RCC 7860 (cell line): ENCODE measurements at places on chromosomes 16 and 17.

DNA sequence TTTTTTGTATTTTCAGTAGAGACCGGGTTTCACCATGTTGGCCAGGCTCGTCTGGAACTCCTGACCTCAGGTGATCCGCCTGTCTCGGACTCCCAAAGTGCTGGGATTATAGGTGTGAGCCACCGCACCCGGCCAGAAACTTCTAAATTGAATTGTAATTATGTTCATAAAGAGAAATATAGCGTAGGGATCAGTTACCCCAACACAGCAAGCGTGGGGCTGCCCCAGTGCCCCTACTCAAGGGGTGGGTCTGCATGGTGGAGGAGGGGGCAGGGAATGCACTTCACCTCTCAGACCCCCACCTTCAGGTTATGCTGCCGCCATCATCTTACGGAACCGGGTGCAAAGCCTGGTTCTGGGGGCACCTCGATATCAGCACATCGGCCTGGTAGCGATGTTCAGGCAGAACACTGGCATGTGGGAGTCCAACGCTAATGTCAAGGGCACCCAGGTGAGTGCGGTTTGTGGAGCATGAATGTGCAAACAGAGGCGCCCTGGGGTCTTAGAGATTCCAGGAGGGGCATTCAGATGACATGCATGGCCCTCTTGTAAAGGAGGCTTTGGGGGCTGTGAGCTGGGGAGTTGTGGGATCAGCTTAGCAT is 18.0 kb downstream of the ITGAM start:
- DNase-seq: no peak

- DNase-seq: no peak
Measured at GRCh38 chr16:83561876-83562275, 245.9 kb upstream of the HSBP1 start.

- DNase-seq: no peak
Measured at GRCh38 chr17:27362503-27362902, 68.6 kb downstream of the WSB1 start.

DNA sequence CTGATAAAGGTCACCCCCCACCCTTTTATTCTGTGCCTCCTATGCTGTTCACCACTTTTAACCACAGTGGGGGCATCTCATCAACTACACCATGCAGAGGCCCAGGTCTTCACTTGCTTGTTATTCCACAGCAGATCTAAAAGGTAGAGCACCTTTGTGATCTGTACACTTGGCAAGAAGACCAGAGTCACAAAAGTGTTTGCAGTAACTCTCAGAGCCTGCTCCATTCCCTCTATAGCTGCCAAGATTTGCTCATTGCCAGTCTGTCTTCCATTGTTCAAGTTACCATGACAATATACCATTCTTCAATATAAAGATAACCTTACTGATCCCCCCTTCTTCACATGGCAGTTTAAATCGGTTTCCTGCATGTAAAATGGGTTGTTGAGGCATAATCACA is 180.0 kb downstream of the TOX3 start:
- DNase-seq: no peak

DNA sequence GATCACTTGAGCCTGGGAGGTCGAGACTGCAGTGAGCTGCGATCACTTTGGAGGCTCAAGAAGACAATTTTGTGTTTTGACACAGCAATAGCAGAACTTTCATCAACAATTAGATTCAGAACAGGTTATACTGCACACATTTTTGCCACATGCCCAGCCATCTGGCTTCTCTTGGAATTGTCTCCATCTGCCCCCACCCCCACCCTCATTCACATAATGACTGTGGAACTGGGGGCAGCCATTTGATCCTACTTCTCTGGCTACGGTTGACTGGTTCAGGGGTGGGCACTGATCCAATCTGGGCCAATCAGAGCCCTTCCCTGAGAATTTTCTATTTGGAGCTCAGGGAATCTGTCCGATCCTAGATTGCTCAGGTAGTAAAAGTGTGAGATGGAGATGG is 14.0 kb downstream of the TMEM92 start:
- no peak for DNase-seq

GRCh38 chr17:77225265-77225664 is 84.5 kb downstream of the SEC14L1 start:
- DNase-seq: no peak

GRCh38 chr16:11783319-11784037 is 13.6 kb downstream of the ZC3H7A start:
- peak; percentile 33 for DNase-seq
